ENCODE measurements at places on chromosomes 5 and 9.
A peak's percentile ranks its signal among the peaks of the same experiment; 100 is the strongest.

DNA sequence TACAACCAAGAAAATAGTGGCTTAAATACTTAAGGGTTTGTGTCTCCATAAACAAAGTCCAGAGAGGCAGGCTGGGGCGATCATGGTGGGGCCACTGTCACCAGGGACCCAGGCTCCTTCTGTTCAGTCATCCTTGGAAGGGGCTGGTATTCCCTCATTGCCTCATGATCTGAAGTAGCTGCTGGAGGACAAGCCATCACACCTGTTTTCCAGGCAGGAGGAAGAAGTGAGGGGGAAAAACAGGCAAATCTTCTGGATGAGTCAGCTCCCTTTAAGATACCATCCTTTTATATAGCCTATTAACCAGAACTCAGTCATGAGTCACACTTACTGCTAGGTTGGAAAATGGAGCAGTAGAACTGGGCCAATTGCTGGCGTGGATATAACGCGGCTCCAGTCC lies 92.3 kb downstream of the DAP start:
- no peak for DNase-seq

GRCh38 chr9:120711354-120711753 lies 2.9 kb downstream of the MEGF9 start:
- DNase-seq = no peak

- no peak for DNase-seq
These were observed 9.1 kb upstream of the DPM2 start for GRCh38 chr9:127946728-127947127.

GRCh38 chr5:134004626-134005416 lies at the start of gene VDAC1:
Gene VDAC1, minus strand, starts transcription at chr5:134004975. Its CDS starts 11,963 bp downstream, at chr5:133993012.
- DNase-seq = peak; percentile 76

DNA sequence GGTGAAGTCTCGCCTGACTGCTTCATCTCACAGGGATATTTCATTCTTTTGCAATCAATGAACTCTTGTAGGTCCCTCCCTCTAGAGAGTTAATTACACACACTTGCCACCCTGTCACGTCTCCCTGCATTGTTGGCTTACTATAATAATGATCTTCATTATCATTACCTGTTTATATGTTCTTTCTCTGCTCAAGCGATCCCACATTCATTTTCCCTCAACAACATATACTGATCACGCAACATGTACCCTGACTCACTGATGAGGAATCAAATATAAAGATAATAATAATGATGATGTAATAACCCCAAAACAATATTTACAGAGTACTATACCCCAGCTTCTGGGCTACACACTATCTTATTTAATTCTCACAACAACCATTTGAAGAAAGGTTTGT lies 88.5 kb downstream of the FEM1C start:
- DNase-seq = no peak

GRCh38 chr5:1406681-1407640 lies 38.3 kb downstream of the SLC6A3 start:
- DNase-seq = no peak

Data from NCI-H345 (cell line).